Left ventricle myocardium superior (tissue), 1 donor: ENCODE measurements at places on chromosomes 5 and 9.

DNA sequence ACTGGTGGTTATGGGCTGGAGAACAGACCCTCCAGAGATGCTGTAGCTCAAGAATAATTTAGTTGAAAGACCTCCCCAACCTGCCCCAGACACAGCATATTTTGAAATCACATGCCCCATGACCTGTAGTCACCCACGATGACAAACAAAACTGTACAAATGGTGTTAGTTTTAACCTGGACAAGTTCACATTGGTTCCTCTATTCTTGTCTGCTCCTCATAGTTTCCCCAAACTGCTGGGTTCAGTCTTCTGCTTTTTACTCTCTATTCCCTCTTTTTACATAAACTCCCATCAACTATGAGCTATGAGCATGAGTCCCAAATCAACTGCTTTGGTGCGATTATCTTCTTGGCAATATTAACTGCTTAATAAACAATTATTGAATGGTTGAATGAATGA is 365.3 kb upstream of the CLINT1 start:
- DNase-seq = no peak

DNA sequence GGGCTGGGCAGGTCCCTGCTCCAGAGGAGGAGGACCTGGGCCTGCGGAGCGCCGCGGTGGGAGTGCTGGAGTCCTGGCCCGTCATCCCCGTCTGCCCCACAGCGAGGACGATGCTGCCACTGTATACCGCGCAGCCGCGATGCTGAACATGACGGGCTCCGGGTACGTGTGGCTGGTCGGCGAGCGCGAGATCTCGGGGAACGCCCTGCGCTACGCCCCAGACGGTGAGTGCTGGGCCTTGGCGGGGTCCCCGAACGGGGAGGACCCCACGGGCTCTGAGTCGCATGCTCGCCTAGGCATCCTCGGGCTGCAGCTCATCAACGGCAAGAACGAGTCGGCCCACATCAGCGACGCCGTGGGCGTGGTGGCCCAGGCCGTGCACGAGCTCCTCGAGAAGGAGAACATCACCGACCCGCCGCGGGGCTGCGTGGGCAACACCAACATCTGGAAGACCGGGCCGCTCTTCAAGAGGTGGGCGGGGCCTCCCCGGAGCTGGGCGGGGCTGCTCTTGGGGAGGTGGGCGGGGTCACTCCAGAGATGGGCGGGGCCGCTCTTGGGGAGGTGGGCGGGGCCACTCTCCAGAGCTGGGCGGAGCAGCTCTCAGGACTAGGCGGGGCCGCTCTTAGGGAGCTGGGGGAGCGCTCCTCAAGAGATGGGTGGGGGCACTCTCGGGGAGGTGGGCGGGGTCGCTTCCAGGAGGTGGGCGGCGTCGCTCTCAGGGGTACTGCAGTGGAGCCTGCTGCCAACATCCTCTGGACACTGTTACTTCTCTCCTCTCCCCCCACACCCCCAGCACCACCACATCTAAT is 13.1 kb downstream of the LRRC26 start:
- peak; percentile 56 for DNase-seq

DNA sequence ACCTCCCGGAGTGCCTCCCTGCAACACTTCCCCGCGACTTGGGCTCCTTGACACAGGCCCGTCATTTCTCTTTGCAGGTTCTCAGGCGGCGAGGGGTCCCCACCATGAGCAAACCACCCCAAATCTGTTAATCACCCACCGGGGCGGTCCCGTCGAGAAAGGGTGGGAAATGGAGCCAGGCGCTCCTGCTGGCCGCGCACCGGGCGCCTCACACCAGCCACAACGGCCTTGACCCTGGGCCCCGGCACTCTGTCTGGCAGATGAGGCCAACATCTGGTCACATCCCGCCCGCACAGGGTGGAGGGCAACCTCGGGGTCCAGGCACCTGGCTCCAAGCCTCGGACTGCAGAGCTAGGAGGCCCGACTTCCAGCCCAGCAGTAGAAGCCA is 776 bp upstream of the TERT start:
- DNase-seq = no peak

DNA sequence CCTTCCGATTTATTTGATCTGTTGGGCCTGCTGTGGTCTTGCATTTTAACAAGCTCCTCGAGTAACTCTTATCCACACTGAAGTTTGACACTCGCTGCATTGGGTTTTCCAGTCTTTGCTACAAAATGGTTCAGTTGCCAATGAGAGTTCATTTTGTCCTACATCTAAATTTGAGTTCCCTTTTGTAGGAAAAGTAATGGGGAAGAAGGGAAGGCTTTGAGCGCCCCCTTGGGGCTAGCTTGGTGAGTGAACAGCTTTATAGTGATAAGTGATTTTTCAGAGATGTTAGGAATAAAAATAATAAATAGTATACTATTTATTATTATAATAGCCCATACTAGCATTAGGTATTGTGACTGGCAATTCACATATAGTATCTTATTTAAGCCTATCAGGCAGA is 89.9 kb upstream of the GNAQ start:
- DNase-seq = peak; percentile 70

GRCh38 chr9:104879555-104880309 is 48.2 kb downstream of the ABCA1 start:
- DNase-seq = no peak

DNA sequence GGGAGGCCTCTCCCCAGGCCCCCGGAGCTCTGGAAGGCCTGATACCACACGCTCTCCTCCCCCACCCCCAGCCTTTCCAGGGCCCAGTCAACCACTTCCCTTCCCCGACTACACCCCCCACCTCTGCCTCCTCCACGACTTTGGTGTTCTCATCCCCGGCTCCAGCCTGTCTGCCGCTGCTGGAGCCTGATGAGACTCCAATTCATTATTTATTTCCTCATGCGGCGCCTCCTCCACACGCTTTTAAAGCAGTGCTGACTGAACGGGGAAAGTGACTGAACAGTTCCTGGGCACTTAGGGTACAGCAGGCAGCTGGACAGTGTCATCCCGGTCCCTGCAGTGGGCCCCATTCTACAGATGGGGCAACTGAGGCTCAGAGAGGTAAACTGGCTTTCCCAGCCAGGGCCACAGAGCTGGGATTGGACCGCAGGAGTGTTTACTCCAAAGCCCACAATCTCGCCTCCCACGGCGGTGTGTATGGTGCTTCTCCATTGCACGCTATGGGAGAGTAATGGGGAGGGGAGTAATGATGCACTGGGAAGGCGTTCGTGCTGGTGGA is 15.9 kb upstream of the RPL26L1 start:
- no peak for DNase-seq

DNA sequence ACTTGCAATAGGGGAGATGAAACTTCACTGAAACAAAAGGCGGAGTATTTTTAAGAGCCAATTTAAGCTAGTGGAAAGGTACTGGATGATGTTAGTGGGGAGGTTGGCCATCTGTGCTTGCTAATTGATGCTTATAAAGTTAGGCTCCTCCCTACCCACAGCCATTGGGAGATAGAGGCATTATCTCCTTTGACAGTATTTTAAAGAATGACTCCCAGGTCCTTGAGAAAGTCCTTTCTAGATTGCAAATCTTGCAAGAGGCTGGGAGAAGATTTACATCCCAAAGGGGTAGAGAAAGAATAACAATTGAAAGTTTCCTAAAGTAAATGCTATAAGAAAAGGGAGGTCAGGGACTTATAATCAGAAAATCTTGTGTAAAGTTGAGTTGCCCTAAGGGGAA is 282.6 kb downstream of the BRINP1 start:
- DNase-seq = no peak

DNA sequence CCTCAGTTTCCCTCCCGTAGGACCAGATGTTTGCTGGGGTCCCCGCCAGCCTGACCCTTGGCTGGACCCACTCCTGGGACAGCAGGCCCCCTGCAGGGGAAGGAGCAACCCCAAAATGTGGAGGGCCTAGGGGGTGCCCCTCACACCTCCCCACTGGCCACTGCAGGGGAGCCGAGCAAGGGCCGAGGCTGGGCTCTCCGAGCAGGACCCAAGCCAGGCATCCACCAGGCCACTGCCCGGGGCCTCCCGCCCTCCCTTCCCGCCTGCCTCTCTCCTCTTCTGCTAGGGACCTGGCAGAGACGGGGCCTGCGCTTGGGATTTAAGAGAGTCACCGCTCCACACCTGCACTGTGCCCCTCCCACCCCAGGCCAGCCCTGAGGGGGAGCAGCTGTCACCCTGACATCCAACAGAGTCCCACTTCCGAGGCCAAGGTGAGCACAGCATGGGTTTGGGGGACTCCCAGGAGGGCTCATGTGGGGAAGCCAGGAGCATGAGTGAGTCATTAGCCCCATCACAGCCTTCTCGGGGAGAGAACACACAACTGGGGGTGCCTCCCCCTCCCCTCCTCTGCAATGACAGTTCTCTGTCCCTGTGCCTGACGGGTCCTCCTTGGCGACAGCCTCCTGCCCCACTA is 15.8 kb downstream of the SOHLH1 start:
- DNase-seq = no peak

- no peak for DNase-seq
These were observed 470.6 kb downstream of the PRDM9 start for GRCh38 chr5:23977997-23978396.

- no peak for DNase-seq
These were observed 111.5 kb upstream of the CCNH start for GRCh38 chr5:87524217-87524616.

DNA sequence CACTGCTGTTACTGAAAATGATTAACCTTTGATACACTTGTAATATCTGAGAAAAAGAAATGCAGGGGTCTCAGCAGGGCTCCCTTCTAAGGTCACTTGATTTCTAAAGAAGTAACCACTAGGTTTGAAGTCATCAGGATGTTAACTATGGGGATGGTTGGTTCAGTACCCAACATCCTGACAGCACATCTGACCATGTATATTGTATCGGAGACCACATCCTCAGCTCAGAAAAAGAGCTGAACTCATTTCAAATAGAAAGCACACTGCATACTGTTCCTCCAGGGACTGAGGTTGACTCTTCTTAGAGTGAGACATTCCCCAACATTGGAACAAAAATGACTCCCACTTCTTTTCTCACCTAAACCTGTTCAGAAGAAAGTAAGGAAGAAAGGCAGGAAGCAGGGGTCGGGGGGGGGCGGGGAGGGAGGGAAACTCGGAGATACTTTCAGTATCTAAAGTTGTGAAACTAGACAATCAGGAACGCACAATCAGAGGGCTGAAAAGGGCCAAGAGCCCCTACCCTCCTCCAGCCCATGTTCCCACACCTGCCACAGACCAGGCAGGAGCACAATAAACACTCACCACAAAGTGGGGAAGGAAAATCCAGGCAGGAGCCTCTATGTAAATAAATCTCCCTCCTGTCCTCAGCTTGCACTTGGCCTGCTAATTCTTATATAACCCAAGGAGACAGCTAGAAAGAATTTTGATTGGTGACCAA is 730 bp upstream of the GZMA start:
- no peak for DNase-seq
